ENCODE measurements at places on chromosomes 5 and 9.

- DNase-seq, result no peak
Measured at GRCh38 chr9:99103901-99104458, 933 bp upstream of the TGFBR1 start.

DNA sequence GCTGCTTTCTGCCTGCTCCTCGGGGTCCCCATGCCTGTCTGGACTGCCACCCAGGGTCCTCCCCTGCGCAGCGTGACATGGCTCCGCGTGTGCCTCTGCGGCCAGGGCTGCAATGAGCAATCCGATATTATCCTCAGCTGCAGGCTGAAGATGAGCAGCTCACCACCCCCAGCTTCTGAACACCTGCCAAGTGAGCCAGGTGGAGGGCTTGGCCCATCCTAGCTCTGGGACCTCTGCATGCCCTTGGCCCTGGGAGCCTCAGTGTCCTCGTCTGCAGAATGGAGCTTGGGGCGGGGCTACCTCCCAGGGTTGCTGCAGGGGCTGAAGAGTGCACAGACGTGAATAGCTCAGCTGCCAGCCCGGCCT is 4.1 kb upstream of the MYMK start:
- no peak for DNase-seq

- DNase-seq, result no peak
Measured at GRCh38 chr5:141515946-141516671, 27.2 kb downstream of the PCDHGC5 start.

- no peak for DNase-seq
Measured at GRCh38 chr9:81999806-82000205, 11.2 kb downstream of the SPATA31D1 start.

GRCh38 chr9:79621916-79622575 is 50.3 kb downstream of the TLE4 start:
- DNase-seq, result no peak

DNA sequence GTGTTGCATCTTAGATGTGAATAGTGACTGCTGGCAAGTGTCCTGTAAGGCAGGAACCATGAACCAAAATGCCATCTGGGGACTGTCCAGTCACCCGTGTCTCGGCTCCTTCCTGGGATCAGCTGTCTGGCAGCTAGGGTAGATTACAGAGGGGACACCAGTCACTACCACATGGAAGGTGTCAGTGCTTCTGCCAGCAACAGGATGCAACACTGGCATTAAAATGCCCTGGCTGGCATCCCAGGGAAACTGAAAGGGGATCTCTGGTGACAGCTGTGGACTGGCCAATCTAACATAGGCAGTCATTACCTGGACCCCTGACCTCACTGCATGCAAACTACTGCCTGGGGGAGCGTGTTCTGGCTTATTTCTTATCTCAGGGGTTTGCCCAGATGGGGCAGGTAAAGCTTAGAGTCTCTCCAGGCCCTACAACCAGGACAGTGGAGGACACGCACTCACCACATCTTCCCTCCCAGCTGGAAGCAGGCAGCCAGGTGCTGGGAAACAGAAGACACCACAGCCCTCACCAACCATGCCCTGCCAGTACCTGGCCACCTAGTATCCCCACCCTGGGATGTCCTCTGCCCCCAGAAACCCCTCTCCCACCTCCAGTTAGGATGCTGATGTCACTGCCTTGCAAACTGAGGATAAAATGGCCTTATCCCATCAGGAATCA is 83.8 kb downstream of the SEMA4D start:
- no peak for DNase-seq

- no peak for DNase-seq
Measured at GRCh38 chr5:178193251-178193809, 6.2 kb upstream of the GMCL2 start.

DNA sequence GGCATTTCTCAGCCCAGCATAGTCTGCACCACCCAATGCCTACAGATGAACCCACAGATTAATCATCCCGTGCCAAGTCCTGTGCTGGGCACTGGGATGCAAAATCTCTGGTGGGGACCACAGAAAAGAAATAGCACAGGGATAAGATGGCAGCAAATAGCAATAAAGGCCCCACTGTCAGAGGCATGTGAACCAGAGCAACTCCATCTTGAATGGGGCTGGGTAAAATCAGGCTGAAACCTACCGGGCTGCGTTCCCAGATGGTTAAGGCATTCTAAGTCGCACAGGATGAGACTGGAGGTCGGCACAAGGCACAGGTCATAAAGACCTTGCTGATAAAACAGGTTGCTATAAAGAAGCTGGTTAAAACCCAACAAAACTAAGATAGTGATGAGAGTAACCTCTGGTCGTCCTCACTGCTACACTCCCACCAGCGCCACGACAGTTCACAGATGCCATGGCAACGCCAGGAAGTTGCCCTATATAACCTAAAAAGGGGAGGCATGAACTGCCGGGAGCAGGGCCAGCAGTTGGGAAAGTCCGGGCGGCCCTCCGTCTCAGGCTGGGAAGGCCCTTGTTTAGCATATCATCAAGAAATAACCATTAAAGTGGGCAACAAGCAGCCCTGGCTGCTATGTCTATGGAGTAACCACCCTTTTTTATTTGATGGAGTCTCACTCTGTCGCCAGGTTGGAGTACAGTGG is 65.2 kb downstream of the C9orf50 start:
- no peak for DNase-seq

DNA sequence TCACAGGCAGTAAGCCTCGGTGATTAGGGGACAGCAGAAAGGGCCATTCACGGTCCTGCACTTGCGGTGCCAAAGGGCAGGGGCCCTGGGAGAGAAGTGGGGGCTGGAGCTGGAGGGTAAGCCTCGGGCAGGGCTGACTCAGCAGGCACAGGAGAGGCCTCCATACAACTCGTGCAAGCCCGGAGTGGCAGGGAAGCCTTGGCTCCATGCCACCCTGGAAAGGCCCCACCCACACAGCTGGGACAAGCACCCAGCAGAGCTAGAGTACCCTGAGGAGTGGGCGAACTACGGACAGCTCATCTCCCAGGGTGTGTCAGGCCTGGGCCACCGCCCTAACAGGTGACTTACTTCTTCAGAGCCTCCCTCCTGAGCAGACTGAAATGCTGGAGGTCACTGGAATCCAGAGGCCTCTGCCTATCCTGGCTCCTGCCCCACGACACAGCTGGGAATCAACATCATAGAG is 5.6 kb upstream of the CAMK2A start:
- no peak for DNase-seq

DNA sequence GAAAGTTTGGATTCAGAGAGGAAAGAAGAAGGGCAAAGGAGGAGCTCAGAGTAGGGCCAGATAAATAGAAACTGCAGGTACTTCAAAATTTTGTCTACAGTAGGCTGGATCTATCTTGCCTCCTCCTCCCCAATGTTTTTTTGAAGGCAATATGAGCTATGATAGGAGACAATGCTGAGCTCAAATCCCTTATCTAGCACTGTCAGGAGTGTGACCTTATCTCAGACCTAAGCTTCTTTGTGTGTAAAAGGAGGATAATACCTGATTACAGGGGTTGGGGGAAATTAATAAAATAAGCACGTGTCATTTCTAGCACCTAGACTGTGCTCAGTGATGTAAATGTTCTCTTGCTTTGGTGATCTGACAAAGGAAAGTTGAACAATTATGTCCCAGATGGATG is 137.8 kb upstream of the CD180 start:
- DNase-seq, result no peak

DNA sequence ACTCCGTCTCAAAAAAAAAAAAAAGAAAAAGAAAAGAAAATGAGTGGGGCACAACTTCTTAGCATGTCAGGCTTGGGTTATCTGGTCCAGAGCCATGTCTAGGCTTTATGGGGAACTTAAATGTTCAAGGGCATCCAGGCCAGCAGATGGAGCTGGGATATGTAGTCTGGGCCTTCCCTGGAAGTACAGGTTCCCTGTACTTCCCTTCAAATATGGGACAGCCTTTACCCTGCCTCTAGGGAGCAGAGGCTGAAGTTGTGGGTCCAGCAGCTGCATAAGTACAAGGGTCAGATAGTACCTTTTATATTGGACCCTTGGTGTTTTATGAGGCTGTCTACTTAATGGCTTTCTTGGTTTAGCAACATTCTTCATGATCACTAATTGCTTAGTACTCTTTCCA is 42.1 kb downstream of the FAF2 start:
- DNase-seq, result no peak

GRCh38 chr9:14746626-14747025 is 24.1 kb upstream of the CER1 start:
- DNase-seq, result no peak

All from type B pancreatic cell (in vitro differentiated cells).